Lung (tissue), 17 donors: ENCODE measurements at places on chromosomes 4 and X. TPM values are rescaled to one million over a fixed set of nuclear protein-coding genes. Genes with fewer than 3 reads are reported as not detected.

Gene ASB5
- polyA plus RNA-seq, result not detected

- DNase-seq, result peak; percentile 3
These were observed 110.6 kb downstream of the NEXMIF start for GRCh38 chrX:74814681-74815080.

DNA sequence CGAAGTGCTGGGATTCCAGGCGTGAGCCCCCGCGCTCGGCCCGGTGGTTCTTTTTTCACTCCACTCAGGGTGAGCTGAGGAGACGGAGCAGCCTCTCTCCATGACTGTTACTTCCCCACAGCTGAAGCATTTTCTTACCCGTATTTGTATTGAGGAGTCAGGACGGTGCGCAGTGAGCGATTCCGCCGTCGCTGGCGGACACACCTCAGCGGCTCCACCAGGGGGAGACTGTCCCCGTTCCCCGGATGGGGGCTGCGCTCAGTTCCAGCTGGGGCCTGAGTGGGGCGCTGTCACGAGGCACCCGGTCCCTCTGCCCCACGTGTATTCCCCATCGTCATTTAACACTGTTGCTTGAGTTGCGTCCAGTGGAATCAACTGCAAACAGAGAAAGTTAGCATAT is 844.0 kb upstream of the FRG1 start:
- no peak for DNase-seq

DNA sequence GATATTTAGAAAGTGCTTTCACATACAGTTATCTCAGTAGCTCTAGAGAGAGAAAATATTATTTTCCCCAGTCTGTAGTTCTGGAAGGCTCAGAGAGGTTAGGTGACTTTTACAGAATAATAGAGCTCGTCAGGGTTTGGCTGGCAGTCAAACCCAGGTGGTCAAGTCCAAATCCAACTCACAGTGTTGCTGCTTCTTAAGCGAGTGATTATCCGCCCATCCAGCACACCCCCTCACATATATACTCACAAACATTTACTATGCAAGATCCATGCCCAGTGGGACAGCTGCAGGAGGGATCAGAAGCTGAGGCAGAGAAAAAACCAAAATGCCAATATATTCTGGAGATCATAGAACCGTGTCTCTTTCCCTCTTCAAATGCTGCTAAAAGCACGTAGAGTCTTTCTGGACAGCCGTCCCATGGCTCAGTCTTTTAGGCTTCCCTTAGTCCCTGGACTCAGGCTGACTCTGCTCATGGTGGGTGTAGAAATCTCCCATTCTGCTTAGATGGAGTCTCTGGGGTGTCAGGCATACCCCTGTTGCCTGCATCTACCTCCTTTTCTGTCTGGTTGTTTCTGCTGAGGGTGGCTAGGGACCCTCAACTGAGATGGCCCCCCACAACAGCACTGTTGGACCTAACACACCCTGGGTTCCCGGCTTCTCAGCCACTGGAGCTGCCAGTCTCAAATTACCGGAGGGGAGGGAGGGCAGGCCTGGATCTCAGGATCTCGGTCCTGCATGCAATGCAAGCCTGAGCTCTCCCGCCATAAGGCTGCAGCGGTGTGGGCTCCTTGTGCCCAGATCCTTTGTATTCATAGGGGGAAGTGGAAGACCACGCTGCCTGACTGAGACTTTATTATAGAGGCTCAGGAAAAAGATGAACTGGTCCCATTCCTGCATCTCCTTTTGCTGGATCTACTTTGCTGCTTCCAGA is at the start of gene CHRNA9:
Gene CHRNA9, plus strand, starts transcription at position 743 of the 934 bp plus-strand sequence. Its CDS starts 135 bp downstream, at position 878.
- DNase-seq, result no peak

- DNase-seq, result no peak
These were observed 405.9 kb downstream of the ADGRL3 start for GRCh38 chr4:61605984-61606383.

DNA sequence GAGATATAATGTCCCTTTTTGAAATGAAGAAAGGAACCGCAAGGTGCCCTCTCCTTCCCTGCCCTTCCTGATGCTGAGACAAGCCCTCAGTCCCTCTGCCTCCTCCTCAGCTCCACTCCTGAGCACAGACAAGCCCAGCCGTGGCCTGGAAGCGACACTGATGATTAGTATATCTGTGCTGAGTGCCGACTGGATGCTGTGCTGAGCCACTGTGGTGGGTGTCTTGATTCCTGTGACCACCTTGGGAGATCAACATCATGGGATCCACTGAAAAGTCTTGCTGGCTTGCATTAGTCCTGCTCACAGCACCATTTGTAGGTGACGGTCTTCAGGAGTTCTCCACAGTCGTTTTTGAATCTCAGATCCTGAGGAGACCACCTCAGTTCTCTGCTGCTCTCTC is 59.5 kb upstream of the HGFAC start:
- no peak for DNase-seq

GRCh38 chr4:135368831-135369230 is 1167.2 kb upstream of the PABPC4L start:
- no peak for DNase-seq

DNA sequence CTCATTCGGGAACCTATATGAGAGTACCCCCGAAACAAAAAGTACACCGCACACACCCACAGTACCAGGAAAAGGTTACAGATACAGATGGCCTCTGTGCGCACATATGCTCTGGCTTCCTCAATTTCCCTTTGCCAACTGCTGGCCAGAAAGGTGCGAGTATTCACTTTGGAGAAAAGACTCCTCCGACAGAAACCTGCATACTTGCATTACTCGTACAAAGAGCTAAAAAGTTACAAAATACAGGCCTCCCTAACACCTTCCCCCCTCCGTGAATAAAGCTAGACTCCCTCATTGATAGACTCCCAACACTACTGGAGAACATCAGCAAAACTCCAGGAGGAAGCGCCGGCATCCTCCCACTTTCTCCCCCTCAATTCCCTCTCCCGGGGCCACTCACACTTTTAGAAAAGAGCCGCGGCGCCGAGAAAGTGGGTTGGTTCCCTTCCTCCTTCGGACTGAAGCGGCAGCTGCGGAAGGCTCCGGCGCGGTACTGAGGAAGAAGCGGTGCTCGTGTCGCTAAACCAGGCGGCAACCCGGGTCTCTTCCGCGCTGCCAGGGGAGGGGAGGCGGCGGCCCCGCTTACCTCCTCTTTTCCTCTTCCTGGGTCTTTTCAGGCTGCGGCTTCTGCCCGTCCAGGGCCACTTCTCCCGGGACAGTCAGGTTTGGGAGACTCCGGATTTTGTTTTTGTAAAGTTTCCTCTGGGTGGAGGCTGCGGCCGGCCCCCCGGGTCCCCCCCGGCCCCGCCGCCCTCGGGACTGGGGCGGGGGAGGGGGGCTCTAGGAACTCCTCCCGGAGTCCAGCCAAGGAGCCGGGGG is 1.1 kb downstream of the FBXW7 start:
- peak; percentile 43 for DNase-seq

DNA sequence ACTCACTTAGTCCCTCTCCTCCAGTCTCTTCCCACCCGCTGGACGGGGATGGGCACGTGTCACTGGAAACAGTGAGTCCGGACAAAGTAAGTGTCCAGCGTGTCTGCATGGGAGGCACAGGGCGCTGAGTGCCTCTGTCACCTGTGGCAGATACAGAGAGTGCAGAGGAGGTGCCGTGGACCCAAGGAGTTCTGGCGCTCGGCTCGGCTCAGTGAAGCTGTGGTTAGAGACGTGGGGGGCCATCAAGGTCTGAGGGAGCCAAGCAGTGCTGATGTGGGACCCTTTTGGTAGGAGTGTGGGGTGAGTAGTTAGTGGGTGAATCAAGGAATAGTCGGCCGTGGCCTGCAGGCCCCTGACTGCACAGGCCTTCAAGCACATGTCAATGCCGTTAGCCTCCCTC is 40.1 kb upstream of the MSANTD1 start:
- no peak for DNase-seq

DNA sequence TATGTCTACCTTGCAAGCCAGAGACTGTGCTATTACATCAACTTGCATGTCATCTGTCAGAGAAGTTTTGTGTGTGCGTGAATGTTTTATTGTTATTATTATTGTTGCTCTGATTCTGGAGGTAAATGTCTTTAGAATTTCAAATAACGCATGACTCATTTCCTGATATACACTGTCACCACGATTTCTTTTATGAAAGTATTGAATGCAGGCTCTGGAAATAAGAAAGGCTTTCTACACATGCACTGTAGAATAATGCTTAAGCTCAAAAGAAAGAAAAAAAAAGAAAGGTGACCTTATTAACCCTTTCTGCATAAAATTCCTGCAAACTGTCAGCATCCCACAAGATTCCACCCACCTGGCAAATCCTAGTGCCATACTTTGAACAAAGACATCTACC is 632.9 kb downstream of the ZNF674 start:
- no peak for DNase-seq

DNA sequence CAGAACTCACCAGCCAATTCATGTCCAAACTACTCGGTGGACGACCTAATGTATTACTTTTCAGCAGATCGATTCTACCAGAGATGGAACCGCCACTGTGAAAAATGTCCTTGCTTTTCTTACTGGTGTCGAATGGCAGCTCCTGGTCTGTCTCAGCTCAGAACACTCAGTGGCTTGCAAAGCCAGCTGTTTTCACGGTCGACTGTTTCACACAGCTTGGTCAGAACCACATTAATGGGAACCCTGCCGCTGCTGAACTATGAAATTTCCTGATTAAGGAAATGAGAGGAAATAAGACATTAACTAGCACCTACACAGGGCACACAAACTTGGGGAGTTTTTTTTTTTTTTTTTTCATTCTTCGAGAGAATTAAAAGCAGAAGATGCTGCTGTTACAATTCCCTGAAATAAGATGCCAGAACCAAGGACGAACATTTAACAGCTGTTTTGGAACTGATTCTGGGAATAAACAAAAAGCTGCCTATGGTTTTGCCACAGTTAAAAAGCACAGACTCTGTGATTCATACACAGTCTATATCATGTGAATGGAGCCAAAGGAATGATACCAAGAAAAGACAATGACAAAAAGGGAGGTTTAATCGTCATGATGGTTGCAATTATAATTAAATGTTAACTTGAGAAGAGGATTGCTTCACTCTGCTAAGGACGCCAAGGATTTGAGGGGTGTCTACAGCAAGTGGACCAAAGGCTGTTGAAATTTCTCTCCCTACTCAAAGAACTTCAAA is 31.3 kb downstream of the SUPT20HL2 start:
- DNase-seq, result peak; percentile 51

GRCh38 chr4:77581724-77582123 is 23.9 kb upstream of the CXCL13 start:
- no peak for DNase-seq
